Mammary epithelial cell (primary cell): ENCODE measurements at places on chromosomes 5 and 9.

DNA sequence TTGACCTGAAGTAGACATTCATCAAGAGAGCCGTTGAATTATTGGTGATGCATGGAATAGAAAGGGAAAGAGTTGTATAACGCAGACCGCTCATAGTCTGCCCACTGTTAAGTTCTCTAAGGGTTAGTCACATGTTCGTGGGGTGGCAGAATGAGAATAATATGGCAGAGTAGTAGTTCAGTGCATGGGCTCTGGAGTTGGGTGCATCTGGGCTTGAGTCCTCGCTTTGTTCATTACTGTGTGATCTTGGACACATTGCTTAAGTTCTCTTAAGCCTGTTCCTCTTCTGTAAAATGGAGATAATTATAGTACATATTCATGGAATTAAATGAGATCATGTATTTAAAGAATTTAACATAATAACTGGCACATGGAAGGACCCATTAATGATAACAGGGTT is 23.6 kb downstream of the TNPO1 start:
- no peak for DNase-seq

DNA sequence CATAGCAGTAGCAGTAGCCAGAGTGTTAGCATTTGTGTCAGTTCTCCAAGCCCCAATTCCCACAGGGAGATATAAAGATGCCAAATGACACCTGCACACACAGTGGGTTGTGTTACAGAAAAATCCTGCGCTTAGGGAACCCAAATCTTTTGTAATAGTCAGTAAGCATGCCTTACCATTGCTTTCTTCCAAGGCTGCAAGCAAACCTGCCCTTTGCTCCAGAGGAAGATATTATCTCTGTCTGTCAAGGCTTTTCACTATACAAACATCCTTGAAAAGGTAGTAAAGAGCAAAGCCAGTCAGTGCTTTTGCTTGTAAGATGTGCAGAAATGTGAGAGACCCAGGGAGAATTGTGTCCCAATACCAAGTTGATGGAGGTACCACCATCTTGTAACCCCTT is 2.9 kb downstream of the ANKDD1B start:
- DNase-seq, result no peak

GRCh38 chr5:67699560-67699959 is 503.0 kb upstream of the CD180 start:
- DNase-seq, result no peak

- DNase-seq, result peak; percentile 53
Measured at GRCh38 chr5:55226027-55226933, 835 bp downstream of the MCIDAS start.

DNA sequence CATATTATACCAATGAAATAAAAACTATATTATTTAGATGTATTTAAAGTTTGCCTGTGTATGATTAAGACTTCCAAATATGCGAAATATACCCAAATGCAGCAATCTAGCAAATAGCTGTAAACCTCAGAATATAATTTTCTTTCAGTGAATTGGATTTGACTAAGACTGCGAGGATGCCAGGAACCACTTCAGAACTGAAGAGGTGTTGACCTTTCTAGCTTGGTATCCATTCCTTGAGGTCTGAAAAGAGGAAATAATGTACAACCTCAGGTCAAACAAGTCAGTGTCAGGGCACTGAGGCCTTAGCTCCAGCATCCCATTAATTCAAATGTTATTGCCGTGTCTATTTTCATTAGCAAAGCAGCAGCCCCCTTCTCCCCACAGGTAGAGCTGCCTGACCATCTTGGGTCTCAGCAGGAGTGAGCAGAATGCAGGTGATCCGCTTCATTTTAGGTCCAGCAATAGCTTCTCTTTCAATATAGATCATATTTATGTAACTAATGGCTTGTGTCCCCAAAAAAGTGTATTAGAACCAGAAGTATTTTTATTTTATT is 100.0 kb downstream of the KIAA1958 start:
- DNase-seq, result no peak

DNA sequence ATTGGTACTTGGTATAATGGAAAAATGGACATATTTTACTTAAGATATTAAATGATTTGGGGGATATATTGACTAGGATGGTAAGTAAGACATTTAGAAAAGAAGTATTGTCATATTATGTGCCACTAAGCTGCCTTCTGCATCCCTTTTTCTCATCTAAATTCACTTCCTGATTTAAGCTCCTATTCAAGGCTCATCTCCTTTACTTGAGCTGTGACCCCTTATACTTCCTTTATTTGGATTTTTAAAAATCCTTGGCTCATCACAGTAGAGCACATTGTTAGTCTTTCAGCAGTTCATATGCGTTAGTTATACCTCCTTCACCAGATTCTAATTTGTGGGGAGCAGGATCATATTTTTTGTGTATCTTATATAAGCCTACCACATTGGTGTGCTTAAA is 6.6 kb downstream of the COMMD10 start:
- no peak for DNase-seq

DNA sequence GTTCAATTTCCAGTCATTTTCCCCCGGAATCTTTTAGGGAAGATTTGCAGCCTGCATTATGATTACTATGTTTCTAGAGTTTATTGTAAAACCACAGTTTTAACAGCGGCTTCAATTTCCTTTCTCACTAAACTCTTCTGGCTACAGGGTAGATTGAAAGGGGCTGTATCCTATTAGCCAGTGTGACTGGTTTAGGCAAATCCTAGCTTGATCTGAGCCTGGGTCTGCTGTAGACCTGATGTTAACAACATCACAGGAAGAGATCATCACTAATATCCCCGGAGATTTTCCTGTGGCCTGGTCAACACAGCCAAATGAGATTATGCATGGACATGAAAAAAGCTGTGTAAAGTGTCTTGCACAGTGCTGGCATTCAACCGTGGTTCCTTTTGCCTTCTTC is 33.4 kb downstream of the STOM start:
- DNase-seq, result no peak

DNA sequence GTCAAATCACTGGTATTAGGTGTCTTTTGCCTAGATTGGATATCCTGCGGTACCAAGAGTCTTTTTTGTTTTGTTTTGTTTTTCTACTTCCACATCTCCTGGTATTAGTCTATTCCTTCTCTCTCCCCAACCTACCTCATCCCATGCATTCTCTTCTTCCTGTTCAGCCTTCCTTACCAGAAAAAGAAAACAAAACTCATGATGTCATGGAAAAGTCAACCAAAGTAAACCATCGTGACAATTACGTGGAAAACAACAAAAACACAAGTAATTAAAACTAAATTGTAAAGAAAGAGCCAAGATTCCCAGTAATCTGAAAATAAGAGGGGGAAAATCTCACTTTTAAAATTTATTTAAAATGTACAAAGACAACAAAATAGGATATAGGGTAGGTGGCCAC is 38.3 kb downstream of the TMEM167A start:
- no peak for DNase-seq

GRCh38 chr5:11650936-11651335 is 253.3 kb downstream of the CTNND2 start:
- DNase-seq, result no peak

- DNase-seq, result no peak
Measured at GRCh38 chr5:151151793-151152192, 5.8 kb downstream of the ANXA6 start.

GRCh38 chr9:17625644-17626388 is 47.0 kb downstream of the SH3GL2 start:
- peak; percentile 2 for DNase-seq

DNA sequence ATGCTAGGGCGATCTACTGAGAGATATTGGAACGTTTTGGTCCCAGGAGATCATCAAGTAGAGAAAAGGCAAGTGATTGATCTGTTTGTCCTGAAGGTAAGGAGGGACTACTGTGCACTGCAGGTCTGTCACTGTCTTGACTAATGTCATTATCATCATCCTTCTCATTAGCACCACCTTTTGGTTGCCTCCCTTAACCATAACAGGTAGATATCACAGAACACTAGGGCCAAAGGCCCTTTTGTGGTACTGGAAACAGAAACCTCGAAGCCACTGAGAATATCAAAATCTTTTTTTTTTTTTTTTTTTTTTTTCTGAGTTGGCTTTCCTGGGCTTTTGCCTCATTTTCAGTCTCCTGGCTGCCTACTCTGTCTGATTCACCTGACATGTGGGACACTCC is 134.0 kb downstream of the KCTD16 start:
- DNase-seq, result no peak

DNA sequence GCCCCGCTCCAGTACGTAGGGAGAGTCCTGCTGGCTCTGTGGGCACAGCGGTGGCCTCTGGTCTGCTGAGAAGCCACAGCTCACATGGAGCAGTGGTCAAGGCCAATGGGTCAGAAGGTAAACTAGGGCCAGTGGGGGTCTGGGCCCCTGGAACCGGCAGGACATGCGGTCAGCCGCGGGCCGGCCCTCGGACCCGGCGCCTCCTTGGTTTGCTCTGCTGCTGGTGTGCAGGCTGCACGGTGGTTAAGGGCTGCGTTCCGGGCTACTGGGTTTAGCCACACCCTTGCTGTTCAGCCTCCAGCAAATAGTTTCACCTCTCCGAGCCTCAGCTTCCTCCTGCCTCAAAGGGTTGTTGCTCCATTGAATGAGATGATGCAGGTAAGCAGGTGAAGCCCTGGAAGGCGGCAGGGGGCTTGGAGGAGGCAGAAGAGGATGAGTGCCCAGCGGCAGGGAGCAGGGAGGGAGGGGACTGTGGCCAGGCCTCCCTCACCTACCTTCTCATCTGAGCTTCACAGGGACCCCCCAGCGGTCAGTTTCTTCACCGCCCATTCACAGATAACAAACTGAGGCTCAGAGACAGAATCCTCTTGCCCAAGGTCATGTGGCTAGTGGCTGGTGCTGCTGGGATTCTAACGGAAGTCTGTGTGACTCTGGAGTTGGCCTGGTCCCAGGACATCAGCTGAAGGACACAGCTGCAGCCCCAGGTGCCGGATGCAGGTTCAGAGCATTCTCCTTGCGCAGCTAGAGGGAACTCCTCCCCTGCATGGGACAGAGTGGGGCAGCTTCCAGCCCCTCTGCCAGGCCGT is 3.7 kb upstream of the COL5A1 start:
- no peak for DNase-seq

DNA sequence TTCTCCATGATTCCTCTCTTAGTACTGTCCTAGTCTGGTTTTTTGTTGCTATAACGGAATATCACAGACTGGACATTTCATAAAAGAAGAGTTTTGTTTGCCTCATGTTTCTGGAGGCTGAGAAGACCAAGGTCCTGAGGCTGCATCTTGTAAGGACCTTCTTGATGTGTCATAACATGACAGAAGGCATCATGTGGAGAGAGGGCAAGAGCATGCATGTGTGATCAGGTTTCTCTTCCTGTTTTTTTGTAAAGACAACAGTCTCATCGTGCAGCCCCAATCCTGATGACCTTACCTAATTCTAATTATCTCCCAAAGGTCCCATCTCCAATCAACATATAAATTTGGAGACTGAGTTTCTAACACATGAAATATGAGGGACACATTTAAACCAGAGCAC is 108.4 kb downstream of the MSX2 start:
- DNase-seq, result no peak

GRCh38 chr9:127943731-127944144 is 6.1 kb upstream of the DPM2 start:
- peak; percentile 50 for DNase-seq

DNA sequence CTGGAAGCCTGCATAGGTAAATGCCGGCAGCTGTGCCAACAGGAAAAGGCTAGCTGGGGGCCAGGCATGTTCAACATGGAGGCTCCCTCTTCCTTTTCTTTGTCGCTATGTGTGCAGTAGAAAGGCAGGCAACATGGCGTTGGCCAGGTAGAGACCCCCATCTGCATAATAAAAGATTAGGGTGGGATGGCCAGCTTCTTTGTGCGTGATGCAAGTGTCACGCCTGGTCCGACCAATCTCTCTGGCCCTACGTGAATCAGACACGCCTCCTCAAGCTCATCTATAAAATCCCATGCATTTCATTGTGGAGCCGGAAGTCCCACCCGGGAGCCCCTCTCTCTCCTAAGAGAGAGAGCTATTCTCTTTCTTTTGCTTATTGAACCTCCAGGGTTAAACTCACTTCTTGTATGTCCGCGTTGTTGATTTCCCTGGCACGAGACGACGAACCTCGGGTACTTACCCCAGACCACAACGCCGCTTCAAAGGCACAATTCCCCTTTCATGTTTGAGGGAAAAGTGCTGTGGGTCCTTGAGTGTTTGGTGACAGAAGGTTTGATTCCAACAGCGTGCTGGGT is 25.0 kb upstream of the C5orf47 start:
- peak; percentile 24 for DNase-seq

GRCh38 chr5:101942321-101942882 is 353.7 kb downstream of the SLCO4C1 start:
- peak; percentile 16 for DNase-seq

DNA sequence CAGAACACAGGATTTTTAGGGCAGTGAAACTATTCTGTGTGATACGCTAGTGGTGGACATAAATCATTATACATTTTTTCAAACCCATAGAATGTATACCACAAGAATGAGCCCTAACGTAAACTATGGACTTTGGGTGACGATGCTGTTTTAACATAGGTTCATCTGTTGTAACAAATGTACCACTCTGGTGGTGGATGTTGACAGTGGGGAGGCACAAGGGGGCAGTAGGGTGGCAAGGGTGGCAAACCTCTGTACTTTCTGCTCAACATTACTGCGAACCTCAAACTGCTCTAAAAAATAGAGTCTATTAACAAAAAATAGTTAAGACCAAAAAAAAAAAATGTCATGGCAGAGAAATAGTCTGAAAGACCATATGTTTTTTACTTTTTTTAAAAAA is 9.1 kb upstream of the MVB12B start:
- DNase-seq, result no peak

DNA sequence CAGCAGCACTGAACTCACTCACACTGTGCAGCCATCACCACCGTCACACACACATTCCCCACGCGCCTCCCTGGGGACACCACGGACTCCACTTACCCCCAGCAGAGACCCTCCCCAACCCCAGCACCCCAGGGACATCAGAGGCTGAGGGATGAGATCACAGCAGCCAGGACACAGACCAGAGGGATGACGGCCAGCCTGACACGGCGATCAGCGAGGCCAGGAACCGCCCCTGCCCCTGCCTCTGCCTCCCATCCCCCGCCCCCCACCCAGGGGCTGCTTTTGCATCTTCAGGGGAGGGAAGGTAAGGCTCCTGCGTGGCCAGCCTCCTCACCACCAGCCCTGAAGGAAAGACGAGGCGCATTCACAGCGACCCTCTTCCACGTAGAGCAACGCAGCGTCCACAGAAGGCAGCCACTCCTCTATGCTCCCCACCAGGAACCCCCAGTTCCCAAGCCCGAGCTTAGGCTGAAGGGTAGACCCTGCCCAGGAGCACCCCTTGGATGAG is 104.5 kb downstream of the VAV2 start:
- no peak for DNase-seq

DNA sequence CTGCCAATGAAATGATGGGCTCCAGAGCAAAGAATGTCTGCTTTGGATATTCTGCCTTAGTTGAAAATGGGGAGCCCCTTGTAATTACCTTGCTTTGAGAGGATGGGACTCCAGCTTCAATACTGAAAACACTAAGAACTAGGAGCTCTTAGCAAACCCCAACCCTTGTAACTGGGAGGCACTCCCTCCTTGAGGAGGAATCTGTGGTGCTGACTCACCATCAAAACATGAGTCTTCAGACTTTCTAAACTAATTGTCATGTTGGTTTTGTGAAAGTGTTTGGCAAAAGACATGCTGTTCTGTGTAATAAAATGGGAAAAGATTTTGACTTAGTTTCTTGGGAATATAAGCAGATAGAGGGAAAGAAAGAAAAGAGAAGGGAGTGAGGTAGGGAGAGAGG is 91.9 kb upstream of the PTPRD start:
- no peak for DNase-seq

GRCh38 chr9:115401756-115402327 is 283.9 kb upstream of the TNC start:
- DNase-seq, result no peak
